ENCODE measurements at places on chromosomes 7 and 10.

GRCh38 chr7:70681469-70682350 is 450.2 kb upstream of the GALNT17 start:
- DNase-seq = no peak

GRCh38 chr10:100571084-100571856 is 35.5 kb downstream of the HIF1AN start:
- no peak for DNase-seq

GRCh38 chr10:22250897-22251660 is 33.3 kb upstream of the EBLN1 start:
- no peak for DNase-seq

DNA sequence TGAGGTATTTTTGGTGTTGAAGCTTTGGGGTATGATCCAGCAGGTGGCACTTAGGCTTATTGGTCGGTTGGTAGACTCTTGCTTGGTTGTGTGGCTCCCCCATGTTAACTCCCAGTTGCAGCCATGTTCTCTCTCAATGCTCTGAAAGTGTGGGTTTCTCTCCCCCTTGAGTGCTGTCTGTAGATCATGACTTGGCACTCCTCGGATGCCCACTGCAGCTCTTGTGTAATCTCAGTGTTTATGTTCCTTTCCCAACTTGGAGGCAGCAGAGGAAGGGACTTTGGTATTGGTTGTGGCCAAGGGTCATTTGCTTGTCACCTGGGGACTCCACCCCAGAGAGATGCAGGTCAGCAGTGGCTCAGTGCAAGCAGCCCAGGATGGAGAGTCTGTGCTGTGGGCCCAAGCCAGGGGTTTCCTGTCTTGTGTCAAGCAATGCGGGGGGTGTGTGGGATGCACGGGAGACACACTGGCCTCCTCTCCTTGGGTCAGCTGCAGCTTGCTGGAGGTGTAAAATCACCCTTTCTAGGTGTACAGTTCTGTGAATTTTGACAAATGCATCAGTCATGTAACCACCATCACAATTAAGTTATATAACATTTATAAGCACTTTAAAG is 36.9 kb downstream of the PIK3CG start:
- no peak for DNase-seq

DNA sequence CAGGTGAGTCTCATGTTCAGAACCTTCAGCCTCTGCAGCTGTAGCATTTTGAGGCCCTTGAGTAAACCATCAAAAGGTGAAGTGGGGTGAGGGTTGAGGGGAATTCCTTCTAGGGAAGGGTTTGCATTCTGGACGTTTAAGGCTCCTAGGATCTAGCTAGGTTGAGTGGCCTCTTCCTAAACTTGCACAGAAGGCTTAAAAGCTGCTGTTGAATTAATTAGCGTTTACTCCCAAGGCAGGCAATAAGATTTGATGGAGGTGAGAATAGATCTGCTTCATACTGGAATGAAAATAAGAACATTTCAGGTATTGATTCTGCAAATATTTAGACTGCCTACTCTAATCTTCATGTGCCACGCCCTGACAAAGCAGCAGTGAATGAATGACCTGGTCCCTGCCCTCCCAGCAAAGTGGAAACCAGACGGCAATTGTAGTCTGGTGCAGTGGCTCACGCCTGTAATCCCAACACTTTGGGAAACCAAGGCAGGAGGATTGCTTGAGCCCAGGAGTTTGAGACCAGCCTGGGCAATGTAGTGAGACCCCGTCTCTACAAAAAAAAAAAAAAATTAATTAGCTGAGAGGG is 11.4 kb upstream of the KPNA7 start:
- no peak for DNase-seq

GRCh38 chr7:127393368-127394058 is 1.0 kb upstream of the ZNF800 start:
- DNase-seq = no peak

- no peak for DNase-seq
Observed at GRCh38 chr10:42479057-42479456, 159.3 kb downstream of the ZNF33B start.

DNA sequence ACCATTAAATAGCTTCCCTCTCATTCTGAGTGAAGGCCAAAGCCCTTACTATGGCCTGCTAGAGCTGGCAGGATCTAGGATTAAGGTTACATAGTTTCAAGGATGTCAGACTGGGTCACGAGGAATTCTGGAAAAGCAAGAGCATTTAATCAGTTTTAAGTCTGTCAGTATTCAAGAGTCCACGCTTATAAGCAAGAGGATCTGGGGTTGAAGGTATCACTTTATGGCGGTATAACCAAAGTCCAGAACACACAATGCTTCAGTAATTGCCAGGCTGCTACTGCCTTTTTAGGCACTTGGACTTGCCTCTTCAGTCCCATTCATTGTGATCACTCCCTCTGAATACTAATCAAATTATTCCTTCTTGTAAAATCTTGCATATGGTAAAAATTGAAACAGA is 101.0 kb downstream of the HBP1 start:
- no peak for DNase-seq

- DNase-seq = no peak
Observed at GRCh38 chr7:43884617-43885016, 15.3 kb upstream of the MRPS24 start.

DNA sequence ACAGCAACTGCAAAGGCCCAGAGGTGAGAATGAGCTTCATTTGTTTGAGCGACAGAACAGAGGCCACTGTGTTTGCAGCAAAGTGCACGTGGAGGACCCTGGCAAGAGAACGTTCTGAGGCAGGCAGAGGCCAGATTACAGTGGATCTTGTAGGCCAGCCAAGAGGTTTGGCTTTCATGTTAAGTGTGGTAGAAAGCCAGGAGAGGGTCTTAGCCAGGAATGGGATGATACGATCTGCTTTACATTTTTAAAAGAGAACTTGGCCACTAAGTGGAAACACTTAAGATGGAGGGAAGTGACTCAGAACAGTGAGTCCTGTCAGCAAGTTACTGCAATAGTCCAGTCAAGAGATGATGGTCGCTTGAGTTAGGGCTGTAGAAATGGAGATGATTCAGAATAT is 4.6 kb downstream of the CCDC136 start:
- no peak for DNase-seq
